ENCODE measurements at places on chromosomes 11 and 22.

DNA sequence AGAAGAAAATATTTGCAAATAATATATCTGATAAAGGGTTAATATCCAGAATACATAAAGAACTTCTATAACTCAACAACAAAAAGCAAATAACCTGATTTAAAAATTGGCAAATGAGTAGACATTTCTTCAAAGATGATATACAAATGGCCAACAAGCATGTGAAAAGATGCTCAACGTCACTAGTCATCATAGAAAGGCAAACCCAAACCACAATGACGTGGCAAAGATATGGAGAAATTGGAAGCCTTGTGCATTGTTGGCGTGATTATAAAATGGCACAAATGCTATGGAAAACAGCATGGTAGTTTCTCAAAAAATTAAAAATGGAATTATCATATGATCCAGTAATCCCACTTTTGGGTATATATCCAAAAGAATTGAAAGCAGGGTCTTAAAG, 466.3 kb downstream of the TBC1D22A start:
- no peak for DNase-seq

GRCh38 chr11:19511413-19512183, 201.0 kb upstream of the NAV2 start:
- DNase-seq = peak; percentile 7

- DNase-seq = no peak
Observed at GRCh38 chr11:63548178-63548577, 11.6 kb downstream of the PLAAT4 start.

DNA sequence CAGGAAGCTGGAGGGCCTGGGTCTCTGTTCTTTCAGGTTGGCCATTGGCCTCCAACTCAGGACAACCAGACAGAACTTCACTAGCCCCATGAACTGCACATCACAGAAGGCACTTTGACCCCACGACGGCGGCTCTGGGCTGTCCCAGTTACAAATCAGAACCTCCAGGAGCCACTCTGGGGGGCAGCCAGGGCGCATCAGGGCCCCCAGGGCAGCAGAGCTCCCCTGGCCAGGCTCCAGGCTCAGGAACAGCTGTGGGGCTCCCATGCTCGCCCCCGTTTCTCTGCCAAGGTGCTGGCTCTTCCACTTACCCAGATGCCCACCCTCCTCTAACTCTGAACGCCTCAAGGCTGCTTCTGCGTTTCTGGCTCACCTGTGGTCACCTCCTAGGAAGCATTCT, 25.5 kb downstream of the TOLLIP start:
- no peak for DNase-seq

DNA sequence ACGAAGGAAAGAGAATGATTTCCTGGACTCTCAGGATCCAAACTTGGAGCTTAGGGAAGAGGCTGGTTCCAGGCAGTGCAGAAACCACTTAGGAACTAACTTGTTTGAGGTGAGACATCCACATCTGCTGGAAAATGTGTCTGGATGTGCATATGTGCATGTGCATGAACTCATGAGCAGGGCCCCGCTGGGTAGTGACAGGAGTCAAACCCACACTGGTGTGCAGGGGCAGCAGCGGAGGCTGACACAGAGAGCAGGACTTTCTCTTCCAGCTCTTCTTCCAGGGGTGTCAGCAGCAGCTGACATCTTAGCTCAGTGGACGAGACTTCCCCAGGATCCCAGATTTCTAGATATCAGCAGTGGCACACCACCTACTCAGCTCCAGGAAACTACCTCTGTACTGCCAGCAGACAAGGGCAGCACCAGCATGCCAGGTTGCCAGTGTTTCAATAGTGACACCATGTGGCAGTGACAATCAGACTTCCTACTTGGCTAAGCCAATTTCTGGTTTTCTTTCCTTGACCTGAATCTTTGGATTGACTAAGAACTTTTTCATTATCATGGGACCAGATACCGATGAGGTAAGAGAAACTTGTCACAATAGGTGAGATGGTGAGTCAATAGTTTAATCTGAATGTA, 227.5 kb upstream of the ZC3H12C start:
- DNase-seq = no peak

Measured in renal cortical epithelial cell (primary cell).